Karpas-422 (cell line): ENCODE measurements at places on chromosomes 6 and 20. TPM values are rescaled to one million over a fixed set of nuclear protein-coding genes. Genes with fewer than 3 reads are reported as not detected.
A peak's percentile ranks its signal among the peaks of the same experiment; 100 is the strongest.

The RBM38 gene
- total RNA-seq = 261 and 436 TPM in 2 replicates

The TREML2 gene
- total RNA-seq = 0.07 TPM in 1 of 2 replicates, not detected in the other

The CALHM4 gene
- total RNA-seq = not detected in 2 replicates

The NEURL2 gene
- total RNA-seq = 3.1 and 4.3 TPM in 2 replicates

The SPACA1 gene
- total RNA-seq = not detected in 2 replicates

The DNMT3B gene
- total RNA-seq = 0.63 and 1.0 TPM in 2 replicates

The FAM83D gene
- total RNA-seq = 14.4 and 21.8 TPM in 2 replicates

The MEI4 gene
- total RNA-seq = not detected in 2 replicates

The ACTL10 gene
- total RNA-seq = 2.5 and 9.2 TPM in 2 replicates

DNA sequence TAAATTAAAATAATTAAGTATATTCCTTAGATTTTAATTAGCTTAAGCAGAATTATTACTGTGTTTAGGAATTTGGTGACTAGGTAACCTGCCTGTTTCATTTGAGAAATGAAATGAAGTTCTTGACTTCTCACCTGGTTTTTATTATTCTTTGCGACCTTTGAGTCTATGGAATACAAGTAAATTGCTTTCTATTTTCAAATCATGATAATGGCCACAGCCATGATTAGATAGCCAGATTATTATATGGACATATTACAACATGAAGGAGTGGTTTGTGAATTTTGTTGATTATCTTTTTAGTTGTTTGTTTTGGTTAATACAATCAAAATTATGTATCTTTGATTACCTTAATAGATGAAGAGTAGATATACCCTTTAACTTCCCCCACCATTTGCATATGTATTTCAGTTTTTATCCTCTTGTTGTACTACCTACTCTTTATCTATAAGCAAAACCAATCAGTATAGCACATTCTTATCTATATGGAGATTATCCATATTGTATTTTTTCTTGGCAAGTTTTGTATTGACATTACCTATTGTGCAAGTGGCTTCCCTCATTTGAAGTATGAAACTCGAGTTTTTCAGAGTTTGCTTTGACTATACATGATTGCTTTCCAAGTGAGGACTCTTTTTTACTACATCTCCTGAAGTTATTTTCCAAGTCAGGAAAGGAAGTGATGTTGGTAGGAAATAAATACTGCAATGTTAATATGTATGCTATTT, 47.9 kb downstream of the CD2AP start:
- no peak for DNase-seq
- H3K27ac ChIP-seq = no peak overlapping the region
- no peaks in the 10 kb centered on the region for H3K27me3 ChIP-seq
- H3K4me3 ChIP-seq = no peak overlapping the region
- no peaks in the 10 kb centered on the region for H3K4me1 ChIP-seq

DNA sequence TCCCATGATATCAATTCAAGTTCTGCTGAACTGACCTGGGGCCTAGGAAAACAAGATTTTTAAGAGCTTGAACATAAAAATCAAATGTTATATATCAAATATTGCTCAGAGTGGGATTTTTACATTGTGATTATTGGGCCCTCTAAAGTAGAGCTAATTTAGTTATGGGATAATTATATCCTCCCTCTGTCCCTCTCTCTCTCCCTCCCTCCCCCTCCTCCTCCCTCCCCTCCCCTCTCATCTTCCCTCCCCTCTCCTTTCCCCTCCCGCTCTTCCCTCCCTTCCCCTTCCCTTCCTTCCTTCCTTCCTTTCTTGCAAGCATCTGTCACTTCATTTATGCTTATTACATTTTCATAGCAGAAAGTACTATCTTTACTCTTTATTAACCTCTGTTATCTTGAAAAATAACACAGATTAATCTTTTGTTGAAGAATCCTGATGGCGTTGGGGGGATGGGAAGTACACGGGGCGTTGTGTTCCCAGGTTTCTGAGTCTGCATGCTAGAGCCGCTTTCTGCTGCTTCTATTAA, 32.8 kb downstream of the KIF25 start:
- H3K27me3 ChIP-seq = no peaks in the 10 kb centered on the region
- H3K36me3 ChIP-seq = no peaks in the 10 kb centered on the region
- no peak for DNase-seq
- no peaks in the 10 kb centered on the region for H3K4me1 ChIP-seq
- H3K4me3 ChIP-seq = no peak overlapping the region
- H3K27ac ChIP-seq = no peak overlapping the region

DNA sequence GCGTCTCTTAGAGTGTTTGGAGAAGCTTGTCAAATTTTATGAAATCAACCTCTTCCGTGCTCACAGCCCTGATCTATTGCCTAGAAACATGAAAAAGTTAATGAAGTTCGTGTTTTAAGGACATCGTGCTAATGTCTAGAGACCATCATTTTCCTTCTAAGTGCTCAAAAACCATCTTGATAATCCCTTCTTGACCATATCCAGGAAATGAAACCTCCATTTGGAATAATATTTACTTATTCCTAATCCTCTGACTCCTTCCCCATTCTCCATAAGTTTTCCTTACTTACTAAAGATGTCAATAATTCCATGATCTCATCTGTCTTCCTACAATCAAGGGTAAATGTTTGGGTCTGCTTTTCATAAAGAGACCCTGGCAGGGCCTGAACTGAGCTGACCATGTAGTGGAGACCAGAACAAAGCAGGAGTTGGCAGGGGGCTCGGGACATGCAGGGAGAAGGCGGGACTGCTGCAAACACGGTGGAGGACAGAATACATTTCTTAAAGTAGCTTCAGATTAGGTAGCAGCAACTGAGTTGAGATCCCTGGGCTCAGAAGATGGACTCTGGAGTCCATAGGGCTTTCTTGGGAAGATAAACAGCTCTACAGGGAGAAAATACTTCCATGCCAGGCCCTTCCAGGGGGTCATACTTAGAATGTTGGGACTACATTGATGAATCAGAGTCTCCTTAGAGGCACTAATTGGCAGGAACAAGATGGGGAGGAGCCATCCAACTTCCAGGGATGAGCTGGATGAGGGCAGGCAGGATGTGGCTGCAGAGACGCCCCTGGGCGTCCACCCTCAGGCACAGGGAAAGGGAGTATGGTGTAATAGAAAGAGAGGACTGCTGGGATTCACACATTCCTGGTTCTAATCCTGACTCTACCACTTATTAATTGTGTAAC, 100.7 kb downstream of the RIN2 start:
- DNase-seq = no peak
- H3K4me1 ChIP-seq = no peaks in the 10 kb centered on the region

- H3K36me3 ChIP-seq = no peaks in the 10 kb centered on the region
- H3K27me3 ChIP-seq = no peaks in the 10 kb centered on the region
- no peak for DNase-seq
- H3K27ac ChIP-seq = no peak within 1 kb of the TSS
These were observed at the start of gene SYCP2L for GRCh38 chr6:10886691-10887502. Gene SYCP2L, plus strand, starts transcription at chr6:10887052. Its CDS starts 75 bp downstream, at chr6:10887127.

- no peaks in the 10 kb centered on the region for H3K27me3 ChIP-seq
- H3K4me1 ChIP-seq = no peaks in the 10 kb centered on the region
- no peak overlapping the region for H3K4me3 ChIP-seq
- no peak for DNase-seq
- no peak overlapping the region for H3K27ac ChIP-seq
These were observed 636.0 kb downstream of the MMUT start for GRCh38 chr6:48826901-48827701.

DNA sequence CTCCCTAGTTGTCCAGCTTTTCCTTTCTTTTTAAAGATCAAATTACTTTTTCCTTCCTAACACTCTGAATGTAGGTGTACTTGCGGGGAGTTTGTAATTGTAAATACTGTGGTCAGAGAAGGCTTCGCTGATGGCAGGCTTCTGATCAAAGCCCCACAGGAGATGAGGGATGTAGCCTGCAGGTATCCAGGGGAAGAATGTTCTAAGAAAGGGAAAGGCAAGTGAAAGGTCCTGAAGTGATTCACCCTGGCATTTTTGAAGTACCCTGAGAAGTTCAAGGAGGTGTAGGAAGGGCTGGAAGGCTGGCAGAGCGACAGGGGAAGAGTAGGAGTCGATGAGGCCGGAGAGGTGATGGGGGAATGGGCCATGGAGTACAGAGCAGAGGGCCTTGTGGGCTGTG, 38.2 kb upstream of the CCN6 start:
- no peaks in the 10 kb centered on the region for H3K27me3 ChIP-seq
- H3K4me1 ChIP-seq = no peaks in the 10 kb centered on the region
- no peaks in the 10 kb centered on the region for H3K36me3 ChIP-seq

- no peak overlapping the region for H3K4me3 ChIP-seq
- no peaks in the 10 kb centered on the region for H3K36me3 ChIP-seq
- no peaks in the 10 kb centered on the region for H3K27me3 ChIP-seq
- no peaks in the 10 kb centered on the region for H3K4me1 ChIP-seq
- DNase-seq = no peak
These were observed 200.6 kb downstream of the GMPR start for GRCh38 chr6:16438718-16439591.

- H3K4me3 ChIP-seq = no peak overlapping the region
- H3K27me3 ChIP-seq = no peaks in the 10 kb centered on the region
- H3K27ac ChIP-seq = no peak overlapping the region
- H3K36me3 ChIP-seq = no peaks in the 10 kb centered on the region
These were observed 395.8 kb upstream of the MARCKS start for GRCh38 chr6:113461153-113461932.

GRCh38 chr6:110401585-110402176, 13.7 kb downstream of the DDO start:
- no peaks in the 10 kb centered on the region for H3K27me3 ChIP-seq
- no peak for DNase-seq
- H3K27ac ChIP-seq = no peak overlapping the region
- H3K36me3 ChIP-seq = no peaks in the 10 kb centered on the region
- no peak overlapping the region for H3K4me3 ChIP-seq
- peaks cover 5% of the 10 kb centered on the region for H3K4me1 ChIP-seq

GRCh38 chr6:14321992-14322772, 204.6 kb downstream of the CD83 start:
- H3K4me1 ChIP-seq = no peaks in the 10 kb centered on the region
- no peak overlapping the region for H3K4me3 ChIP-seq
- no peak overlapping the region for H3K27ac ChIP-seq
- no peaks in the 10 kb centered on the region; the same call in 1 of the 2 replicates for H3K27me3 ChIP-seq
- DNase-seq = no peak
- H3K36me3 ChIP-seq = no peaks in the 10 kb centered on the region

GRCh38 chr6:20117474-20117873, 94.8 kb downstream of the MBOAT1 start:
- DNase-seq = no peak
- no peaks in the 10 kb centered on the region for H3K4me1 ChIP-seq
- no peak overlapping the region for H3K27ac ChIP-seq
- no peak overlapping the region for H3K4me3 ChIP-seq
- H3K36me3 ChIP-seq = no peaks in the 10 kb centered on the region

DNA sequence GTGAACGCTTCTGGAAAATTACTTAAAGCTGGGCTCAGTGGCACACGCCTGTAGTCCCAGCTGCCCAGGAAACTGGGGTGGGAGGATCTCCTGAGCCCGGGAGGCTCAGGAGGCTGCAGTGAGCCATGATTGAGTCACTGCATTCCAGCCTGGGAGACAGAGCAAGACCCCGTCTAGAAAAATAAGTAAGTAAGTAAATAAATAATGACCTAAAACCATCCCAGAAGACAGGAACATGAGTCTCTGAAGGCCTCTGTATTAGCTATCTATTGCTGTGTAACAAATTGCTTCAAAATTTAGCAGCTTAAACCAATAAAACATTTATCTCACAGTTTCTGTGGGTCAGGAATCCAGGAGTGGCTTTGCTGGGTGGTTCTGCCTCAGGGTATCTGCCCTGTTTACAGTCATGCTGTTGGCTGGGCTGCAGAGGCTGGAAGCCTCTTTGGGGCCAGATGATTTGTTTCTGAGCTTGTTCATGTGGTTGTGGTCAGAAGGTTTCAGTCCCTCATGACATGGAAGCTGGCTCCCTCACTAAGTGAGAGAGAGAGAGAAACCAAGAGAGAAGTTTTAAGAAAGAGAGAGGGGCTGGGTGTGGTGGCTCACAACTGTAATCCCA, 48.4 kb upstream of the NCOA3 start:
- H3K27ac ChIP-seq = no peak overlapping the region
- no peak overlapping the region for H3K4me3 ChIP-seq
- H3K36me3 ChIP-seq = no peaks in the 10 kb centered on the region
- no peaks in the 10 kb centered on the region for H3K4me1 ChIP-seq
- no peaks in the 10 kb centered on the region for H3K27me3 ChIP-seq
- DNase-seq = peak; percentile 29

GRCh38 chr20:46273717-46274116, 34.6 kb downstream of the CDH22 start:
- H3K27me3 ChIP-seq = no peaks in the 10 kb centered on the region
- H3K27ac ChIP-seq = no peak overlapping the region
- DNase-seq = no peak
- peaks cover 26% of the 10 kb centered on the region for H3K4me1 ChIP-seq
- H3K4me3 ChIP-seq = no peak overlapping the region

GRCh38 chr6:44500074-44500473, 112.6 kb downstream of the CDC5L start:
- H3K4me1 ChIP-seq = no peaks in the 10 kb centered on the region
- H3K4me3 ChIP-seq = no peak overlapping the region
- H3K36me3 ChIP-seq = no peaks in the 10 kb centered on the region
- DNase-seq = no peak

- H3K36me3 ChIP-seq = no peaks in the 10 kb centered on the region
- H3K27me3 ChIP-seq = no peaks in the 10 kb centered on the region
- DNase-seq = no peak
- H3K27ac ChIP-seq = no peak overlapping the region
These were observed 14.8 kb downstream of the ADGRF4 start for GRCh38 chr6:47713200-47713599.

DNA sequence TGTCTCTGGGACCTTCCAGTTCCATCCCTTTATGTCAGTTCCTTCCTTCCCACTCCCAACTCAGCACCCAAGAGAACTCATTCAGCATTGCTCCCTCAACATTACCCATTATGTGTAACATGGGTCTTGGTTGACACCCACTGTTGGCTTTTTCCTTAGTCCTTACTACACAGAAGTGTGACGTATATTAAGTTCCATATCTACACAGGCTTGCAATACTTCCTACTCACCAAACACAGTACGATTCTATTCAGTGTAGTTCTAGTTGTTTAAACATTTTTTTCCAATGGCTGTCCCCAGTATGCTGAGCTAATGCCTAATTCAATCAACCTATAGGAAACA, 37.7 kb downstream of the ARHGAP18 start:
- no peaks in the 10 kb centered on the region for H3K27me3 ChIP-seq
- no peaks in the 10 kb centered on the region for H3K36me3 ChIP-seq
- H3K27ac ChIP-seq = no peak overlapping the region
- DNase-seq = no peak

- H3K27me3 ChIP-seq = peaks cover 3% of the 10 kb centered on the region; the same call in 1 of the 2 replicates
- no peaks in the 10 kb centered on the region for H3K36me3 ChIP-seq
- no peak for DNase-seq
These were observed 62.6 kb upstream of the PMEPA1 start for GRCh38 chr20:57772349-57772964.

GRCh38 chr6:41429506-41430504, 94.4 kb downstream of the NCR2 start:
- no peak overlapping the region for H3K4me3 ChIP-seq
- no peak for DNase-seq
- no peaks in the 10 kb centered on the region for H3K27me3 ChIP-seq
- H3K4me1 ChIP-seq = no peaks in the 10 kb centered on the region
